ENCODE measurements at places on chromosomes 7 and 10.

DNA sequence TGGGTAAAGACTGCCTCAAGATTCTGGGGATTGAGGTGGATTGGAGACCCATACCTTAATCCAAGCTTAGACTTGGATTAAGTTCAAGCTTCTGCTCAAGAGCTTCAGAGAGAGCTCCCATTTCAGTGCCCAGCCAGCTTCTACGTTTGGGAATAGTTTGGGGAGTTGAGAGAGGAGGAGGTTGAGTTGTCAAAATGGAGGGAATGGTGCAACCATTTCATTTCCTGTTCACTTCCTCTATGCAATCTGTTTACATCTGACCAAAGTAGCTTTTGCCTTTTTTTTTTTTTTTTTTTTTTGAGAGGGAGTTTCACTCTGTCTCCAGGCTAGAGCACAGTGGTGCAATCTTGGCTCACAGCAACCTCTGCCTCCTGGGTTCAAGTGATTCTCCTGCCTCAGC is 65.8 kb downstream of the ENTPD1 start:
- DNase-seq: no peak

GRCh38 chr10:78335691-78336401 is 302.2 kb downstream of the RPS24 start:
- DNase-seq: no peak

- no peak for DNase-seq
Observed at GRCh38 chr7:84462259-84462658, 267.7 kb upstream of the SEMA3A start.

GRCh38 chr10:66365686-66366085 is 560.1 kb upstream of the LRRTM3 start:
- DNase-seq: no peak

- DNase-seq: no peak
Observed at GRCh38 chr10:130022086-130022485, 58.0 kb upstream of the EBF3 start.

GRCh38 chr10:61448091-61448490 is 5.1 kb downstream of the TMEM26 start:
- DNase-seq: no peak

- no peak for DNase-seq
Observed at GRCh38 chr10:26593896-26594295, 103.6 kb upstream of the PDSS1 start.

DNA sequence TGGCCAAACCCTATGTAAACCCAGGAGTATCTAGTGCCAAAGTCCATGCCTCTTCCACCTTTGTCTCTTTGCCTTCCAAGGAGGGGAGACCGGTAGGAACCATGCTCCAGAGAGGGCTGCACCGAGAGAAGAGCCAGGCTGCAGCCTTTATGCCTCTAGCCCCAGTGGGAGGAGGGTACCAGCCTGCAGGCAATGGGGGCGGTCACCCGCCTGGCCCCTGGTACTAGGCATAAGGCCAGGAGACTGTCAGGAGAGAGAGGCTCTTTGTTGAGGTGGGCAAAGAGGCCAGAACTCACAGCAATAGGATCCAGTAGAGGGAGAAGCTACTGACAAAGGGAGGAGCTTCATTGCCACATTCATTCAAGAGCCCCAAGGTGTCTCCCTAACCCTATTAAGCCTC is 146.6 kb upstream of the PDE1C start:
- DNase-seq: no peak

- no peak for DNase-seq
Observed at GRCh38 chr7:92794391-92794790, 42.0 kb downstream of the CDK6 start.

- peak; percentile 25 for DNase-seq
Observed at GRCh38 chr10:74177140-74177677, 26.2 kb downstream of the ADK start.

DNA sequence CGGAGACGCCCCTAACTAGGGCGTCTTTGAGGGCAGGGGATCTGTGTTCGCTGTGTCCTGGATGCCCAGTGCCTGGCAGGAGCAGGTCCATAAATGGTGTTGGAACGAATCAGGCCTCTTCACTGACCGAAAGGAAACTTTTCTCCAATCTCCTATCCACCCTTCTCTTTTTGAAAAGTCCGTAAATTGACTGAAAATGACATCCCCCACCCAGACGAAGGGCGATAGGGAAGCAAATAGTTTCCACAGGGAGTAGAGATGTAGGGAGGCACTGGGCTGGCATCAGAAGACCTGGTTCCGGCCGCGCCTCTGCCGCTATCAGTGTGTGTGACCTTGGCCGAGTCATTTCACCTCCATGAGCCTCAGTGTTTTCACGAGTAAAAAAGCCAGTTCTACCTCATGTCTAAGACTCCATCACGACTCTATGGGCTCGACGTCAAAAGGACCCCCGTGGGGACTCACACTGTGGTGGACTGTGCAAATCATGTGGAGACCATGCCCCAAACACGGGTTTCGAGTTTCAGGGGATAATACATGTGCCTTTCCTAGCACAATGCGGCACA is 497 bp upstream of the RAB11FIP2 start:
- no peak for DNase-seq

- DNase-seq: no peak
Observed at GRCh38 chr10:11442001-11442773, 169.3 kb downstream of the USP6NL start.

DNA sequence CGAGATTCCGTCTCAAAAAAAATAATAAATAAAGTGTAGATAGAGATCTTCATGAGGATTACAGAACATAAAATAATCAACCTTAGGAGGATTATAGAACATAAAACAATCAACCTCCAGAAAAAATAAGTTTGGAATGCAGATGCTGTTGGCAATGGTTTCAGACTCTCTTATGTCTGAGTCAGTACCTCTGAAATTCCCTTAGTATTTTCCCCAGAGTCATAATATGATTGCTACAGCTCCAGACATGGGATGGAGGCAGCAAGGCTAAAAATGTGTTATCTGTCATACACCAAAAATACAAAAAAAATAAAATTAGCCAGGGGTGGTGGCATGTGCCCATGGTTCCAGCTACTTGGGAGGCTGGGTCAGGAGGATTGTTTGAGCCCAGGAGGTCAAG is 22.2 kb downstream of the CADPS2 start:
- no peak for DNase-seq

- no peak for DNase-seq
Observed at GRCh38 chr7:130360518-130360917, 15.9 kb downstream of the CPA5 start.

GRCh38 chr7:36303202-36304098 is 86.2 kb upstream of the ANLN start:
- no peak for DNase-seq

GRCh38 chr7:69640925-69641594 is 42.8 kb downstream of the AUTS2 start:
- no peak for DNase-seq
